ENCODE measurements at places on chromosomes 3 and 15.
A peak's percentile ranks its signal among the peaks of the same experiment; 100 is the strongest.

GRCh38 chr15:78224023-78224411 is 10.3 kb downstream of the ACSBG1 start:
- no peak for DNase-seq

DNA sequence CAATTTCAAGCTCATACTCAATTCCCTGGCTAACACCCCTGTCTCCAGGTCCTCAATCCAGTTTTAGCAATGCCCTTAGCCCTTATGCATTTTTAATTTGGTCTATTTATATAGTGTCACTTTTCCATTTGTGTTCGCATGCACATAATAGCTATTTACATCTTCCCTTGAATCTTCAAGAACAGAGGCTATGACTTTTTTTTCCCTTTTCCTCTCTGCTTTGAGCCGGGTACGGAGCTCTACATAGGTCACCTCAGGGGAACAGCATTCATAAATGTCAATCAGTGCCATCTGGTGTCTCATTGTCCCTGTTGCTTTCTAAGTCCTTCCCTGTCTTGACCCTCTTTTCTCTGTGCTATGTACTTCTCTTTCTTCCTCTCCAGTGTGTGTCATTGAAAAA is 26.5 kb upstream of the ACTC1 start:
- DNase-seq = no peak

DNA sequence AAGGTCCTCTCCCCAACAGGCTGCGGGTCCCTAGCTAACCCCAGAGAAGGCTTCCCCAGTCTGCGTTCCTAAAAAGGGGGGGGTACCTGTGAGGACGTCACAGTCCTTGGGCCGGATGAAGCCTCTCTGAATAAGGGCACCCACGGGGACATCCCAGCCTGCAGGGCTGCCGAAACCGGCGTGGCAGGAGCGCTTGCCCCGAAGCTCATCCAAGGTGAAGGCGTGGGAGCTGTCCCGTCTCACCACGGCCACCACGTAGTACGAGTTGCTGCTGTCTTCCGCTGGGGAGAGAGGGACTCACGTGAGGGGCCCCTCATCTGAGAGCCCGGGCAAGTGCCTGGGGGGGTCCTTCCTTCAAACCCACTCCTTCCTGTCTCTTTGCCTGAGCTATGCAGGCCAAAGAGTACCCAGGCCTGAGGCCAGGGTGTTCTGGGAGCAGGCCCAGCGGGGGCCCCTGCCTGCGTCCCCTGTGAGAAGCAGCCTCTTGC is 20.0 kb downstream of the MELTF start:
- DNase-seq = no peak

GRCh38 chr3:45545476-45545875 is 49.1 kb upstream of the LIMD1 start:
- no peak for DNase-seq

DNA sequence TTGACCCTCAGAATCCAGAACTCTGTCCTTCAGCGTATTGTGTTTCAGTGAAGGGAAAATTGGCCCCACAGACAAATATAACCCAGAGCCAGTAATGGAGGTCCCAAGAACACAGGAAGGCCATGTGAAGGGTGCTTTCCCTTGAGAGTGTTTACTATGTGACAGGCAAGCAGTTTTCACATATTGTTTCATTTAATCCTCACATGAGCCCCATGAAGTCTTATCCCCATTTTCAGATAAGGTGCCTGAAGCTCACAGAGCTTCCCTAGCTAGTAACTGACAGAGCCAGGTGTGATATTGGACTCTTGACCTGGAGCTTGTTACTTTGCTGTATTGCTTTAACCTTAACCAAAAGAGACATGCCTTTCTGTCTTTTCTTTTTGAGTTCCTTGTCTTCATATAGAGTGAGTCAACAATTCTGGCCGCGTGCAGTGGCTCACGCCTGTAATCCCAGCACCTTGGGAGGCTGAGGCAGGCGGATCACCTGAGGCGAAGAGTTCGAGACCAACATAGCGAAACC is 9.4 kb upstream of the DVL3 start:
- DNase-seq = no peak

- DNase-seq = no peak
These were observed 1.2 kb downstream of the RTP1 start for GRCh38 chr3:187198490-187198889.

- DNase-seq = no peak
These were observed 47.4 kb downstream of the CCR4 start for GRCh38 chr3:32998631-32999451.

- no peak for DNase-seq
These were observed 794 bp downstream of the ARPP19 start for GRCh38 chr15:52567871-52568600.

GRCh38 chr15:80172401-80172800 is 19.6 kb downstream of the FAH start:
- DNase-seq = no peak

DNA sequence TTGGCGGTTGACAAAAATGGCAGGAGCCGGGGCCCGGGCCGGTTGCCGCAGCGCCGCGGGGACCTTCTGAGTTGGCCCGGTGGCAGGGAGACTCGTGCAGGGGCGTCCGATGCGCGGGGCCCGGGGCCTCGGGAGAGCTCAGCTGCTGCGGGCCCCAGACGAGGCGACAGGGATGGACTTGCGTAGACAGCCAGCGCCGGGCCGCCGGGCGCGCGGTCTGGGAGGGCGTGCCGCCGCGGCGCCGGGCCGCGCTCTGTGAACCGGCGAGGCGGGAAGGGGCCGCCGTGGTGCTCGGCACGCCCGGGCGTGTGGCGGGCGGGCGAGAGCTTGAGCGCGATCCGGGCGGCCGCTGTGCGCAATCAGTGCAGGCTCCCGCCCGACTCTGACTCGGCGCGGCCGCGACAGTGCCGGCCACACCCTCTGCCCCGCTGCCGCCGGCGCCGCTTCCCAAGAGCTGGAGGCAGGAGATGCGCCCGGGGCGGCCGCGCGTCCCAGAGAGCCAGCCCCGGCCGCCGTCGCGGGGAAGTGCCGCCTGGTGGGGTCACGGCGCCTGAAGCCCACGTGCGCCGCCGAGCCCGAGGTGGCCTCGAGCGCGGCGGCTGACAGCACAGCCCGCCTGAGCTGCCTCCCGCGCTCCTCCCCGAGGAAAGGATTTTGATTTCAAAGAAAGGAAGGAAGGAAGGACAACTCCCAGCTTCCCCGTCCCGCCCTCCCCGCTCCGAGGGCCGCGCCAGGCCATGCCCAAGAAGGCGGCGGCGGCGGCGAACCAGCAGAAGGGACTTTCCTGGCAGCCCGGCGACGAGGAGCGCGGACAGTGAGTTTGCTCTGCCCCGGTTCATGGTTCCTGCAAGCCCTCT is 657 bp downstream of the TLNRD1 start:
- peak; percentile 10 for DNase-seq

DNA sequence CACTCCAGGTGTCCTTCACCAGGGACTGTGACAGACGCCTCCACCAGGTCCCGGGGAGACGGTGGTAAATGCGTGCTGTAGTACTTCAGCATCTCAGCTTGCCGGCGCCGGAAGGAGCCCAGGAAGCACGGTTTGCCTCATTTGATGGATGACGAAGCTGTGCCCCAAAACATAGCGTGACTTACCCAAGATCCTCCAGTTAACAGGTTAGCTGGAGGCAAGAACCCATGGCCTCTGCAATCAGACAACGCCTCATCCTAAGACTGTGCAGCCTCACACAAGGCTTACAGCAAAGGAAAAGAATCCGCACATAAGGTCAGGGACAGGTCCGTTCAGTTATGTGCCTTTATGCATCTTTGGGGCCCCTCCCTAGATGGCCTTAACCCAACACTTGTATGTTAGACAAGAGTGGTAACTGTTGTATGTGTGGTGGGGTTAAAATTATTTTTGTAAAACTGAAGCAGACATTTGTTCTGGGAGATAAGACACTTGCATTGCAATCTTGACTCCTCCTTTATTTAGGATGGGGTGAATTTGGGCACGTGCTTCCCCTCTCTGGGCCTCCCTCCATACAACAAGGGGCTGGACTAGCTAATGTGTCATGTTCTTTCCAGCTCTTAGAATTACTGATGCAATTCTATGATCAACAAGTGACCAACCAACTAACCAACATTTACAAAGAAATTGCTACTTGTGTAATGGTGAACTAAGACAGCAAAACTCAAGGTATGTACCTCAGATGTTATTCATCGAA is 39.4 kb downstream of the VGLL4 start:
- DNase-seq = no peak

GRCh38 chr3:106193876-106194275 is 325.1 kb upstream of the CBLB start:
- DNase-seq = no peak

DNA sequence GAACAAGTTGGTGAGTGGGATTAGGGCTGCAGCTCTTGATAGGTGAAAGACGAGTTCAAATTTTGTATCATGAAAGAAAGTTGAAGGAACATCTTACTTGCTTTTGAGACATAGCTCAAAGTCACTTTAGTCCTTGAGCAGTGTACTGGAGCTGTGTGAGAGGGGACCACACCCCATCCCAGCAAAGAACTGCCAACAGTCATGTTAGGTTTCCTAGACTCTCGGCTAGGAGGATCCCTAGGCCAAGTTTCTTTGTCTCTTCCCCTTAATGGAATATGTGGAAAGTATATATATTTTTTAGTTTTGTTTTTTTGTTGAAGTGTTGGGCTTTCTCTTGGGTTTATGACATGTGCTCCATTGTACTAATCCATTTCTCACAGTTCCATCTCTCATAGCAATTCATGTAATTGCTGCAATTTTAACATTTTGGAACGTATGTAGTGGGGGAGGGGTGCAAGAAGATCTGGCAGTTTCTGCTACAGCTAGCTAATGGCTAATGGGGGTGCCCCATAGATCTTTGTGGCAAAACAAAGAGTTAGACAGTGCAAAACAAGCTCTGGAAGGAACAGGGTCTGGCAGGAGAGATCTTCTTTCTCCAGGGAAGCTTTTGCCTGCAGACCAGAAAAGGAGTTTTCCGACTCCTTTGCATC is 25.1 kb downstream of the TLNRD1 start:
- no peak for DNase-seq

DNA sequence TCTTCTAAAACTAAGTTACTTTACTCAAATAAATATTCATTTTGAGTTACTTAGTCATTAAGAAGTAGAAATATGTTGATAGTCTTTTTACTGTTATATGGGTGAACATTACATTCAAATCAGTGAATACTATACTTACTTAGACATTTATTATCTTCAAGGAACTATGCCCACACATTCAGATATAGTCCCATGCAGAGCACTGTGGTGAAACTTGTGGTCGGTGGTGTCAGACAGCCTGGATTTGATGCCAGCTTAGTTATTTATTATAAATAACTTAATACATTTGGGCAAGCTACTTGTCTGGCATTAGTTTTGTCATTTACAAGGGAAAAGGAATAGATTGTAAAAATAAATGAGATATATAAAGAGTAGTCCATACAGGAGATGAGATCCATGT is 149.5 kb downstream of the RAP2B start:
- DNase-seq = no peak

GRCh38 chr3:127719369-127719768 is 46.6 kb downstream of the ABTB1 start:
- no peak for DNase-seq

DNA sequence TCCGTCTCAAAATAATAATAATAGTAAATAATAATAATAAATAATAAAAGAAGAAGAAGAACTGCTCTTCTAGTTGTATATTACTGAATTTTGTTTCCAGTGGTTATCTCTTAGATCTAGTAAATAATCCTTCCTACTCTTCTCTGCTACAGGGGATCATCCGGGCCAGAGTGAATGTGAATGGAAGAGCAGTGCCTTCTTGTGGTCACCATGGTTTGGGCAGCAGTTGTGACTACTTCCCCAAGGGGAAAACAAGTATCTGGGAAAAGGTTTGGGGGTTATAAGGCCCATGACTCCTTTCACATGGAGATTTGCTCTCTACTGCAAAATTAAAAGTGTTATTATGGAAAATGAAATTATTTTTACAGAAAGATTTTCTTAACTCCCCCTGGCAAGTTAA is 5.5 kb upstream of the OR5K1 start:
- DNase-seq = no peak

GRCh38 chr3:23877329-23877980 is 39.3 kb downstream of the NKIRAS1 start:
- DNase-seq = no peak
